ENCODE measurements at places on chromosomes 11 and 22.

DNA sequence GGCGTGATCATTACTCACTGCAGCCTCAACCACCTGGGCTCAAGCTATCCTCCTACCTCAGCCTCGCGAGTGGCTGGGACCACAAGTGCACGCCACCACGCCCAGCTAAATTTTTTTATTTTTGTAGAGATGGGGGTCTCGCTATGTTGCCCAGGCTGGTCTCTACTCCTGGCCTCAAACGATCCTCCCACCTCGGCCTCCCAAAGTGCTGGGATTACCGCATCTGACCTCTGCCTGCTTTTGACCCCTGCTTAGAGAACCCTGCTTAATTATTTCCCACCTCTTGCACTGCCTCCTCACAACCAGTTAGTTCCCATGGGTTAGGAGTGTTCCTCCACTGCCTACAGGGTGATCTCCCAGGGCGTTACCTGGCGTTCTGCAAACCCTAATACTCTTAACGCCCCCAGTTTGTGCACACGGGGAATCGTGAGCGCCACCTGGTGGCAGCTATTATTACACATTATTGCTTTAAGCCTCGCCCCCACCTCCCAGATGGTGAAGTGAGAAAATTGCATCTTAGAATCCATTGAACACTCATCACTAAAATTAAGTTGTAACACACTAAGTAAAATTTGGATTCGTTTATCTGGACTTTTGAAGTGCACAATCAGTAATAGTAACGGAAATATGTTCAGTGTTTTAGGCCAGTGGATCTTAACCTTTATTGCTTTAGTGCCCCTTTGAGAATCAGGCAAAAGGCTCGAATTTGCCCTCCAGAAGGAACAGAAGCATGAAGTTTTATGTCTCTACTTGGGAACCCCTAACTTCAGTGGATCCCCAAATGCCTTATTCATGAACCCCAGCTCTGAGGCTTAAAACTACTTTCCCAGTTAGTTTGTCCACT lies 61.4 kb upstream of the ASPHD2 start:
- peak; percentile 87 for DNase-seq

DNA sequence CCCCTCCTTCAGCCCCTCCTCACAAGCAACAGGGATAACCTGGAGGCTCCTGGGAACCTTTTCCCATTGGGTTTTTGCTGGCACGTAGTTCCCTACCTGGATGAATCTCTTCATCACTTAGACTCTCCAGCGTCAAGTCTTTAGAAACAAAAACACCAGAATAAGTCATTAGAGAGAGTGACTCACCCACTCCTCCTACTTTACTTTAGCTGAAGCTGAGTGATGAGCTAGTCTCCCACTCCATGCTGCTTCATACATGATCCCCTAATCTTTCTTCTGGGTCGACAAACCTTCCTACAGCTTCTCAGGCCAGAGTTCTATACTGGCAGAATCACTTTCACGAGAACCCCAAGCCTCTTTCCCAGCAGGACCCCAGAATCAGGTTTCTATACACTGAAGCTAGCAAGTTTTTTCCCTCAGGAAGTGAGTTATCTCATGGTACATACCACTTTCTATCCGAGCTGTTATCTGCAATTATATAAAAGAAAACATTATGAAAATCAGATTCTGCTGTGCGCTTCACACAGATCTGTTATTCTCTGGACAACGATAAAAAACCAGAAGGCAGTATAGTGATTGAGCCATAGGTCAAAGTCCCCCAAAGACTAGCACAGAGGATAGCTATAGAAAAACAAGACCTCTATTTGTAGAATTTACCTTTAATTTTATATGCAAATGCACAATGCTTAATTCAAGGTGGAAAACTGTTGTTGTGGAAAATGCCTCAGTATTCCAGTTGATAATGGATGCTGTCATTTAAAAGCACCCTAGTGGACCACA lies 18.7 kb downstream of the DRICH1 start:
- DNase-seq: no peak

GRCh38 chr22:31185056-31185455 lies 25.1 kb downstream of the RNF185 start:
- no peak for DNase-seq

- peak; percentile 86 for DNase-seq
These were observed 1.4 kb downstream of the BDNF start for GRCh38 chr11:27698872-27699241.

GRCh38 chr11:6682591-6682935 lies 577 bp downstream of the MRPL17 start:
- DNase-seq: no peak

All from activated CD8-positive, alpha-beta memory T cell treated with anti-CD3 and anti-CD28 coated beads, Interleukin-2, amount 50 U/mL, for 48 hours (primary cell).